Pulmonary artery endothelial cell (primary cell): ENCODE measurements at places on chromosomes 6 and 20. TPM values are rescaled to one million over a fixed set of nuclear protein-coding genes. Genes with fewer than 3 reads are reported as not detected.

Gene RALGAPB
- total RNA-seq: 24.4 and 27.1 TPM in 2 replicates

Gene HRH3
- not detected in 2 replicates for total RNA-seq

Gene HNF4A
- total RNA-seq: not detected in 2 replicates

Gene SLC17A9
- total RNA-seq: 9.4 and 15.4 TPM in 2 replicates

Gene DDX43
- total RNA-seq: 0.14 and 0.33 TPM in 2 replicates

Gene CGAS
- total RNA-seq: 4.8 and 9.6 TPM in 2 replicates

Gene BAK1
- 21.9 and 22.9 TPM in 2 replicates for total RNA-seq

Gene HLA-DPA1
- 1.4 TPM in 1 of 2 replicates, not detected in the other for total RNA-seq

Gene TMEM14B
- total RNA-seq: 50.9 and 83.9 TPM in 2 replicates

Gene MTCH1
- total RNA-seq: 305 and 329 TPM in 2 replicates

Gene LZTS3
- total RNA-seq: 3.2 and 4.1 TPM in 2 replicates

- DNase-seq: no peak
Observed at GRCh38 chr6:24126586-24127192, 674 bp downstream of the NRSN1 start.

GRCh38 chr20:39607141-39607540, 645.0 kb downstream of the DHX35 start:
- DNase-seq: no peak

- no peak for DNase-seq
Observed at GRCh38 chr20:35617397-35618262, 2.0 kb downstream of the SPAG4 start.

DNA sequence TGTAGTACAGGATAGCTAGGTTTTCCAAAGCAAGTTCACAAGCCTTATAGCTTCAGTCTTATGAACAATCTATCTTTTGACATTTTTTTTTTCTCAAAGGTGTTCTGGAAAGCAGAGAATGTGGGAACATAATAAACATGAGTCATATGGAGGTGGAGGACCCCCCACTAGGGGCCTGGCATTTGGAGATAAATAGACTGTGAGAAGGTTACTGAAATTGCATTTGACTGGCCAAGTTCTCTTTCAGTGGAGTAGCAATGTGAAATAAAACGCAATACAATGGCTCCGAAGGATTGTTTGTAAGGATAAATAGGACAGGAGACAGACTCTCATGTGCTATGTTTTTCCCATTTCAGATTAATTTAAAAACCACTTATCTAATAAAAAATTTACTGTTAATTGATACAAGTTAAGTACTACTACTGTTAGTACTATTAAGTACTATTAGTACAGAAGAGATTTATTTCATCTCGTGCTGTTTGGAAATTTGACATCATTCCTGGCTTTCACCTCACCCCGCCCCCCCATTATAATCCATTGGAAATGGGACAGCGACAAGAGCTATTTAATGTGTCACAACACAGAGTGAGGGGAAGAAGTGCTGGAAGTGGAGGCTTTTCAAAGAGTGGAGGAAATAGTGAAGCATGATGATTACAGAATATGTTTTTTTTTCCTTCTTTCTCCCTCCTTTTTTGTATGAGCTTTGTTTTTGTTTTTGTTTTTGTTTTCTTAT, 122.6 kb upstream of the ID4 start:
- DNase-seq: no peak

- DNase-seq: no peak
Observed at GRCh38 chr6:126258150-126258549, 81.8 kb upstream of the CENPW start.

GRCh38 chr6:127202676-127203075, 64.0 kb upstream of the RNF146 start:
- DNase-seq: no peak

DNA sequence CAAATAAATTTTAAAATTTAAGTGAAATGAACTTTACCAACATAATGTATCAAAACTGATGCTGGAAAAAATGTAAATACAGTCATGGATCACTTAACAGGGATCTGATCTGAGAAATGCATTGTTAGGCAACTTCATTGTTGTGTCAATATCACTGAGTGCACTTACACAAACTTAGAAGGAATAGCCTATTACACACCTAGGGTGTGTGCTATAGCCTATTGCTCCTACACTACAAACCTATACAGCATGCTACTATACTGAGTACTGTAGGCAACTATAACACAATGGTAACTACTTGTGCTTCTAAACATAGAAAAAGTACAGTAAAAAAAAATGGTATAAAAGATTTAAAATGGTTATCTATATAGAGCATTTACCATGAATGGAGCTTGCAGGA, 104.5 kb downstream of the DCDC2 start:
- no peak for DNase-seq

GRCh38 chr6:33838983-33839382, 35.2 kb upstream of the MLN start:
- DNase-seq: no peak

DNA sequence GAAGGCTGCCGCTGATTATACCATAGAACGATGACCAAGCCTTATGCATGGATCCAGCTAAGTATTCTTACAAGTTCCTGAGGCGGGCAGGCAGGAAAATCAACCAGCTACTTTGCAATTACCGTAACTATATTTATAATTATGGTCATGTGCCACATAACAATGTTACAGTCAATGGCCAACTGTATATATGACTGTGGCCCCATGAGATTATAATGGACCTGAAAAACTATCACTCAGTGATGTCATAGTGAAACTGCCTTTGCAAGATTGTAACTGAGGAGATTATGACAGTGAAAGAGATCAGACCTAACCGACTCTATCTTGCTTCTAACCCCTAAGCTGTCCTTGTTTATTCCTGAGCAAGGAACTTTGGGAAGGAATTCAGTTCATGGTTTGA, 33.1 kb upstream of the FAM135A start:
- DNase-seq: no peak

- DNase-seq: no peak
Observed at GRCh38 chr20:34771680-34772081, 53.8 kb downstream of the NCOA6 start.

GRCh38 chr20:13331536-13331935, 110.5 kb downstream of the ISM1 start:
- DNase-seq: no peak

DNA sequence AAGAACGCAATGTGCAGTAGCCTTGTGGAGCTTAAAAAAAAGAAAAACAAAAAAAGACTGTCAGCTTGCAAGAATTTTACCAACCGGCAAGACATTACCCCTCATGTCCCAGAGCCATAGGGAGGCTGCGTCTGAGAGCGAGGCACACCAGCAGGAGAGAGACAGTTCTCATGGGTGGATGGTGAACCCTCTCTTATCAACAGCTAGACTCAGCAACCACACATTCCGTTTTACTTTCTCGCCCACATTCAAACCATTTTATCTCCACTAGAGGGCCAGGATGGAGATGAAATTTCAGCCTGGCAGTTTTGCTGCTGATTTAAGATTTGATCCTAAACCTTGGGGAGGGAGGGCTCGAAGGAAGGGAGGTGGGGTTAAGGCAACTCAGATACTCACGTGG, 247.0 kb downstream of the ATXN1 start:
- DNase-seq: no peak

DNA sequence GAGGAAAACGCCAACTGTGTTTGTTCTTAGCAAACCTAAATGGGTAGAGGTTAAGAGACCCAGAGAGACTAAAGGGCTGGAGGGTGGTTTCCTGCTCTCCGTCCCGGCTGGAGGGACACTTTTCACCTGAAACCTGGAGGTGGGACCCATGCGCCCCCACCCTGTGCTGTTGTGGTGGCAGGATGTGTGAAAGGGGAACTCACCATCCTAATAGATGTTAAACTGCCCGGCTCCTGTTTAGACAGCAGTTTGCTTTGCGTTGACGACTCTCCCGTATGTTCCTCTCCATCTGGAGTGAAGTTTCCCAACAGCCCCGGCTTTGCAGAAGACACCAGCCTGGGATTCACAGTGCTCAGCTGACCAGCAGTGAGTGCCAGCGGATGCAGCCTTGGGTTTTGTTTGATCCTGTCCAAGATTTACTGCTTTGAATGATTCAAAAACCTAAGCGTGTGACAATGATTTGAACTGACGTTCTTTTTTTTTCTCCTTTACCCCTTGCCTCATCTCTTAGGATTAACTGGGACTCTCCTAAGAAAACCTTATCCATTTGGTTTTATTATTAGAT, 66.0 kb downstream of the CDH4 start:
- DNase-seq: no peak

DNA sequence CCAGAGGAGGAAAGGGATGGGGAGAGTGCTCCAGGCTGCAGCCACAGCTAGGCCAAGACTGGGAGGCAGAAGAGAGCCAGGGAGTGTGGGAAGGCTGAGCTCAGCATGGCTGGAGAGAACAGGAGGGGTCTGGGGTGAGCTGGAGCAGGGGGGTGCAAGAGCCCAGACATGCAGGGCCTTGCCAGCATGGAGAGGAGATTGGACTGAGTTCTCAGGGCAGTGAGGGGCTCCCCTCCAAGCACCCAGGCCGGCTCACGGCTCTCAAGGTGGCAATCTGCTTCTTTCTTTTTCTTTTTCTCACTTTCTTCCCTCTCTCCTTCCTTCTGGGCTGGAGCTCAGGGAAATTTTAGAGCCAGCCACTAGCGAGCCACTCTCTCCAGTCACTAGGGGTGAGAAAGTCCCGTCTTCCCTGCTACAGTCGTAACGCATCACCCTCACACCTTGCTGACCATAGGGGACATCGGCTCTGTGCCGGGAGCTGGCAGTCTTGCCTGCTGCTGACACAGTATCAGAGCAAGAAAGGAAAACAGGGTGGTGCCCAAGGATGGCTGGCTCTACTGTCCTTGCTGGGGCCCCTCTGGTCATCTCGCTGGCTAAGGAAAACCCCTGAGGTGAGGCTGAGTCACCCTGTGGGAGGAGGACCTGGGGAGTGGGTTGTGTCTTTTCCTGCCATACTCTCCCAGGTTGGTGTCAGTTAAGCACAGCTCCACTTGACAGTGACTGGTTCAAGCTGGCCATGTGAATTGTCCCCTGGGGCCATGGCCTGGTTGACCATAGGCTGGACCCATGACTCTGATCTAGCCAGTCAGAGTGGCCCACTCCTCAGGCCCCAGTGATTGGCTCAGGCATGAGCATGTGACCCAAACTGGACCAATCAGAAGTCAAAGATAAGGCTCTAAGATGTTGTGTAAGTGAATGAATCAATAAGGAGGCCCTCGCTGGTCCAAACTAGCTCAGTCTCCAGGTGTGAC, 135.1 kb upstream of the PMEPA1 start:
- DNase-seq: no peak

GRCh38 chr6:119148098-119148824, 69.8 kb upstream of the FAM184A start:
- DNase-seq: no peak

DNA sequence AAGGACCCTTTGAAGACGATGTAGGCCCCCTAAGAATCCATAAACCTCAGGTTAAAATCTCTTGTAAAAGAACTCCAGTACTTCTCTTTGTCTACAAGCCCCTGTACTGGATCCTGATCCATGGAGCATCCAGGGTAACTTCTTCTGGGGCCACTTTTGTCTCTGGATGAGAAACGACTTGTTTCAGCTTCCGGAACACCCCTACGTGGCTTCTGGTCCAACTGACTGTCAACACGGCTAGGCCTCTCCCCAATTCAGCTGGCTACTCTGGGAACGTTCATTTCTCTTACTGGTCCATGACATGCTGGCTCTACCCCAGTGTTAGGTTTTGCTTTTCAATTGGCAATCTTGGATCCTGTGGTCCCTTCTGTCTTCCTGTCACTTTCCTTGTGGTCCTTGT, 198.0 kb downstream of the BACH2 start:
- DNase-seq: no peak

GRCh38 chr20:9119776-9120175, 50.9 kb downstream of the PLCB4 start:
- DNase-seq: no peak

- no peak for DNase-seq
Observed at GRCh38 chr6:143126574-143126941, 65.9 kb downstream of the AIG1 start.

DNA sequence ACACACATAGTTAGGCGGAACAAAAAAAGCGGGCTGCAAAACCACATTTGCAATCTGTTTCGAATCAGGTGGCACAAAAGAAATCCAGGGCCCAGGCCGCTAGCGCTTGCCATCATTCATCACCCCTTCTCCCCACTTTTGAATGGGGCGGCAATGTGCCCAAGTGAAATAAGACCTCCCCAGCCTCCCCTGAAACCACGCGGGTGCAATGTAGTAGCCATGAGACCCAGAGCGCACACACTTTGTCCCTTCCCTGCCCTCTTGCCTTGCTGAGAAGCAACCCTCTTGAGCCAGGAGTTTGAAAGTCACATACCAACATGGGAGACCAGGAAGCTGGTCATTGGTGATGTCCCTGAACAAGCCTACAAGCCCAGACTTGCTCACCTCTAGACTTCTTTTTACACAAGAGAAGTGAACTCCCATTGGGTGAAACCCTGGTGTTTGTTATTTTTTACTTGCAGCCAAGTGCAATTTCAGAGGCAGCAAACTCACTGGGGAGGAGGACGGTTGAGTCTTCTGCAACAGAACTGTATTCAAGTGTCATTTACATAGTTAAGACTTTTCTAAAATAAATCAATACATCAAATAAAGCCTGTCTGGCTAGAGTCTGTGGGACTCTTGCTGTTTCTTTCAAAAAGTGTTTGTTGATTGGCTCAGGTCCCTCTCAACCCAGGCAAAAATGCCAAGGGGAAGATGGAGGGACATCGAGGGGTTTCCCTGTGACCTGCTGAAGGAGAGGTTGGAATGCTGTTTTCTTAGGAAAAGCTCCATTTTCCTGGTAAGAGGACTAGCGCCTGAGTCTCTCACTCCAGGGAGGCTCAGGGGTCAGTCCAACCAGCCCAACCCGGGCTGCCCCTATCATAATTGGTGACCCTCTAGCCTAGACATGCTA, 138.1 kb upstream of the PTPN1 start:
- DNase-seq: no peak
